Activated T-cell treated with anti-CD3 and anti-CD28 coated beads, Interleukin-2, amount 50 U/mL, for 48 hours (primary cell): ENCODE measurements at places on chromosomes 5 and 9.

- DNase-seq: no peak
Measured at GRCh38 chr9:111501648-111502047, 17.5 kb upstream of the ECPAS start.

DNA sequence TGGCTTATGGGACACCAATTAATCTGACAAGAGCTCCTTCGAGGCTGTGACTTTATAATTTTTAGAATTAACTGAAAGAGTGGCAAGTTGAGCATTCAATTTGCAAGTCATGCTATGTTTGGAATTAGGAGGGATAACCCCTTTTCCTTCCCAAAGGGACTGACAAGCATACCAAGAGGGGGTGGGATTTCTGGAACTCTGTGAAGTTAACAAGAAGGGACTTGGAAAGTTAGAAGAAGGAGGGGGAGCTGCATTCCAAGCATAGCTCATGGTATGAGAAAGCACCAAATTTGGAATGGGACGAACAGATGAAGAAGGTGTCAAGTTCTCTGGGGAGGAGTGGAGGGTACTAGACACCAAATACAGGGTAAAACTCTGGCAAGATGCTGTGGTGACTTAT lies 8.9 kb upstream of the PALM2AKAP2 start:
- DNase-seq: no peak

- DNase-seq: no peak
Measured at GRCh38 chr5:32193591-32193990, 19.5 kb upstream of the GOLPH3 start.

- no peak for DNase-seq
Measured at GRCh38 chr5:66710557-66711088, 114.4 kb downstream of the MAST4 start.

DNA sequence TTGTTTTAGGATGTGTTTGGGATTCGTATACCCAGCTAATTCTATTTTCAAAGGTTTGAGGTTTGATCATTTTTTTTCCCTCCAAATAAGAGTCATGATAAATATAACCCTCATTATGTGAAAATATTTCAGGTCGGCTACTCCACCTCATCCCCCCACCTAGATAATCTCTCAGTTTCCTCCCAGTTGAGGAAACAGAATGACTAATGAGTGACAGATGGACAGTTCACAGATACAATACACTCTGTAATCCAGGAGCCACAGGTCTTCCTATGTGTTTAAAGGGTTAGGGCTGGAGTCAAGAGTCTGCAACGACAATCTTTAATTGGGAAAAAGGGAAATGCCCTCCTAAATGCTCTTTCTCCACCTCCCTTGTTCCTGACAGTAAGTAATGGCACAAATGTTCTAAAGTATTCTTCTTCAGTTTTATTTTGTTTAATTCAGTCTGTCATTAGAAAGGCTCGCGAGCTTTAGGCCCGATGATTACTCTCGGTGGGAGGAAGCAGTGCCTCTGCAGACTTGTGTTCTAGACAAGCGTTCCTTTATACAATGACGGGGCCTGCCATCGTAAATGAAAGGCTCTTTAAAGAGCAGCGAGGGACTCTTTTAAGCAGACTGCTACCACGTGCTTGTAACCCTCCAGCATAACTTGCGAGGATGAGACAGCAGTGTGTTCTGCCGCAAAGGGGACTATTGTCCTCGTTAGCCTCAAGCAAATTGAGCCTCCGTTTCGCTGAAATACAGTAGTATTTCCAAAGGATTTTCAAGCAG lies 69.0 kb downstream of the MEF2C start:
- DNase-seq: no peak

GRCh38 chr5:152389208-152389849 lies 15.8 kb downstream of the NMUR2 start:
- DNase-seq: no peak

DNA sequence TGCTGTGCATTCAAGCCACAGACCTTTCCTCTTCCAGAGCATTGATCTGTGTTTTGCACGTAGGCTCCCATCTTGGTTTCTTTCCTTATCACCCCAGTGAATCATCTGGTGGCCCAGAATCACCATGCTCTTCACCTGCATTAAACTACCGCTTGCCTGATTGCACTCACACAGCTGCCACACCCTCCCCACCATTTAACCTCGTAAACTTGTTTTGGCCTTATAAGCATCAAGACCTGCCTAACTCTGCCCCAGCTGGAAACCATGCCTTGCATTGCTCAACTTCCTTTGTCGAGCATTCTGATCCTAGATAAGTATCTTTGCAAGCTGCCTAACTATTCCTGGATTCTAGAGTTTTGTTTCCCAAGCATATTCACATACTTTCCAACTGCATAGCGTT lies 369.6 kb upstream of the SEMA6A start:
- DNase-seq: no peak

DNA sequence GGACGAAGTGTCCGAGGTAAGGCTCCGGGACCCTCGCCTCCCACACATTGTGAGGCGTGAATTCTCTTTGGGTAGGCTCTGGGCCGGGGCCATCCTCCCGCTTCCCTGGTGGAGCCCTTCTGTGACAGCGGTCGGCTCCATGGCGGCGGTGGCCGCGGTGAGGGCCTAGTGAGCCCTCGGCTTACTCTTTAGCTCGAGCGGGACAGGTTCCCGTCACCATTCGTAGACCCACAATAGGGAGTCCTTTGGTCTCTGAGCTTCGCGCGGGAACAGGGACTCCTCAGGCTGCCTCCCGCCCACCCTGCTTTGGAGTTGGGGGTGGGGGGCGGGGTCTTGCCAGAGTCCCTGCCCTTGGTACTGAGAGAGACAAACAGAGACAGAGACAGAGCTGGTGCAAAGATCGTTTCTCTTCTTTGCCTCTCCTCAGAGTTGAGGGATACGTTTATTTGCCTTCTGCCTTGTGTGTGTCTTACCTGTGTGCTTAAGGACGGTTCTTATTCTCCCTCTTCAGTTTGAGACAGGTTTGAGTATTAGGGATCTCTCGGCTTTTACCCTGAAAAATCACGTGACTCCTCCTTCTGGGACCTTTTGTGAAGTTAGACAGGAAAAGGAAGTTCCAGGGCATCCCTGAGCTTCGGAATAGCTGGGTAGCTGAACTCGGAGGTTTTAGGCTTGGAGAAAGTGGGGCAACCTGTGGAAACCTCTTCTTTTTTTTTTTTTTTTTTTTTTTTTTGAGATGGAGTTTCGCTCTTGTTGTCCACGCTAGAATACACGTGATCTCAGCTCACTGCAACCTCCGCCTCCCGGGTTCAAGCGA lies 833 bp downstream of the ANKHD1 start:
- peak; percentile 76 for DNase-seq
